ENCODE measurements at places on chromosomes 3 and 15.

DNA sequence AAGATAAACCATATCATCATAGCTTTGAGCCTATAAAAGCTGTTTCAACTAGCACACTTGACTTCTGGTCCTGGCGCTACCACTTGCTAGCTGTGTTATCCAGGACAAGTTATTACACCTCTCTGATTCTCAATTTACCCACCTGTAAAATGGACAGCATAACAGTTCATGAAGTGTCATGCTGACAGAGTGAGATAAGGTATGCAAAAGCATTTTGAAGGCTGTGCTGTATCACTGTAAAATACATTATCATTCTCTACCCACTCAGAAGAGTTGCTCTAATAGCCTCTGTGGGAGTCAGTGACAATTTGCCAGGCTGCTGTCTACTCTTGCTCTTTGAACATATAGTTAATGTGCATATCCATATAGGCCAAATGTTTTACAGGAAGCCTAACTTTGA, 93.0 kb downstream of the SSR3 start:
- no peak for DNase-seq

DNA sequence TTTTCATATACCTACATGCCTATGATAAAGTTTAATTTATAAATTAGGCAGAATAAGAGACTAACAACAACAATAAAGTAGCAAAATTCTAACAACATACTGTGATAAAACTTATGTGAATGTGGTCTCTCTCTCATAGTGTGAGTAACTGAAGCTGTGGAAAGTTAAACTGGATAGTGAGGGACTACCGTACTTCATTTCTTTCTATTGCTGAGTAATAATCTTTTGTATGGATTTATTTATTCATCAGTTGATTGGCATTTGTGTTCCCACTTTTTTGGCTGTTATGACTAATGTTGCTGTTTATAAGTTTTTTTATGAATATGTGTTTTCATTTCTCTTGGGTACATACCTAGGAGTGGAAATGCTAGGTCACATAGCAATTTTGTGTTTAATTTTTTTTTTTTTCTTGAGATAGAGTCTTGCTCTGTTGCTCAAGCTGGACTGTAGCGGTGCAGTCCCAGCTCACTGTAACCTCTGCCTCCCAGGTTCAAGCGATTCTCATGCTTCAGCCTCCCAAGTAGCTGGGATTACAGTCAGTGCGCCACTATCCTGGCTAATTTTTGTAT, 41.0 kb downstream of the RNF111 start:
- no peak for DNase-seq

GRCh38 chr3:132972333-132972732, 65.9 kb upstream of the TMEM108 start:
- no peak for DNase-seq

GRCh38 chr3:50177346-50177745, 14.1 kb upstream of the GNAT1 start:
- DNase-seq, result no peak

DNA sequence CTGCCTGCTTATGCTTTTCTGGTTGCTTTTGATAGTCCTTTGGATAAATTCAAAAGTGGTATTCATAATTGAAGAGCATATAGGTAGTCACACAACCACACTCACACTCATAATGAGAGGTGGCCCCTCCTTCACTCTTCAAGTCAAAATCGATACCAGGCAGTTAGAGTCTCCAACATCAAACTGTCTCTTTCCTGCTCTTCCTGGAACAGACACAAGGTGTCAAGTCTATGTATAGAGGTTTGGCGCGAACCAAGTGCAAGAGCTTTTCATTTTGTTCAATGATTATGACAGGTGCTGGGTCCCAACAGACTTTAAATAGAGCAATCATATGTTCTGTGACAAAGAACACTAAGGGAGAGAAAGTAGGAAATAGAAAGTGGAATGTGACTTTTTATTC, 29.9 kb upstream of the RGMA start:
- no peak for DNase-seq

- no peak for DNase-seq
Measured at GRCh38 chr3:168157903-168158302, 62.2 kb upstream of the GOLIM4 start.

Data from lower lobe of right lung (tissue), 2 donors.